ENCODE measurements at places on chromosomes 3 and 15.

DNA sequence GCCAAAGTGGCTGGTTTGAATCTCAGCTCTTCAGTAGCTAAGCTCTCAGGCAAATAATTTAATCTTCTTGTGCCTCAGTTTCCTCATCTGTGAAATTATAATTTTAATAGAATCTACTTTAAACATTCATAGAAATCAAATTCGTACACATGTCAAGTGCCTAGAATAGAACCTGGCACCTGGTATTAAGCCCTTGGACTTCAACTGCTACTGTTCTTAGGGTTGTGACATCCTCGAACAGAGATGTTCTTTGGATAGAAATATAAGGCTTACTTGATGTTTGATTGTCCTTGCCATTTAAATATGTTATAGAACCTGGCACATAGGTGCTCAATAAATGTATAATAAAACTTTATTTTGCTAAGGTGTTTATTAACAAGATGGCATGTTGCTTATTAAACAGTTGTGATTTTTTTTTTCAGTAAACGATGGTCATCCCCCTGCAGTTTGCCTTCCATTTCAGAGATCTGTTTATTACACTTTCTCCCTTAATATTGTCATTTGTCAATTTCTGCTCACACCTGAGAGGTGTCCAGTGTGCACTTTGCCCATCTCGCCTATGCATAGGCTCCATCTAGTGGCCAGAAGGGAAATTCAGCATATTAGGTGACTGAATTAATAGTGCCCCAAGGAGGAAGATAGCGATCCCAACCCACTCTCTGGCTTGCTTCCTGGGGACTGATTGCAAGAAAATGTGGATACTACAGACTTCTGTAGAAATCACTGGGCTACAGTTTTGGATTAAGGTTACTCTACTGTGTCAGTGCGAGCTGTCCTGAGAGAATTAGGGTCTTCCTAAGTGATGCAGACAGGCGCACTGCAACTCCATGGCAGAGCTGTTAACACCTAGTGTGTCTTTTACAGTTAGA is 10.7 kb downstream of the IGF1R start:
- peak; percentile 27 for DNase-seq

- DNase-seq: no peak
Observed at GRCh38 chr3:149547954-149548668, 73.6 kb downstream of the TM4SF4 start.

DNA sequence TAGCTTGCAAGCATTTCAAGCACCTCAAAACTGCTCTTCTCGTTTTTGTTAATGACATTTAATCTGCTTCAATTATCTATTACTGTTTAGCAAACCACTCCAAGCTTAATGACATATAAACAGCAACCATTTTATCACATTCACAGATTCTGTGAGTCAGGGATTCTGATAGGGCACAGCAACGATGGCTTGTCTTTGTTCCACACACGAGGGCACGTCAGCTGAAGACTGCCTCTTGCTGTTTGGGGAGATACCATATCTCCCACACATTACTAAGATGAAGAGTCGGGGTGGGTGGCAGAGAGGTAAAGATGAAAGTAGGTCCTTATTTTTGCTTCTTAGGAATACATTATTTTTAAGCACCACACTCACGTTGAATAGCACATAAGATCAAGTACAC is 19.3 kb downstream of the CPOX start:
- no peak for DNase-seq

- no peak for DNase-seq
Observed at GRCh38 chr3:110542552-110543150, 529.0 kb upstream of the NECTIN3 start.

DNA sequence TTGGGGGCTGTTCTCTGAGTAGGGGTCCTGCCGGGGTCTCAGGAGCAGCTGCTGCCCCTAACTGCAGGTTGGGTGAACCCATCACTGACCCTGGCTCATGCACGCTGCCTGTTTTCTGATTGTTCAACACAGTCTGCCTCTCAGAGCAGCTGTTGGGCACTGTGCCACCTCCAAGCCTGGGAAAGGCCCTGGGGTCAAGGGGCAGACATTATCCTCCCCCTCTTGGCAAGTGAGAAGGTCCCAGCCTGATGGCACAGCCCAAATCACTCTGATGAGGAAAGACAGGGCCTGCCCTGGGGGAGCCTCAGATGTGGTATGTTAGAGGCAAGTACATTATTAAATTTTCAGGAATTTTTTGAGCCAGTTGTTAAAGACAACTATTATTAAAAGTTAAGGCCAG is 14.1 kb upstream of the GNAT1 start:
- DNase-seq: no peak

GRCh38 chr3:150372320-150372719 is 35.8 kb upstream of the TSC22D2 start:
- DNase-seq: no peak

DNA sequence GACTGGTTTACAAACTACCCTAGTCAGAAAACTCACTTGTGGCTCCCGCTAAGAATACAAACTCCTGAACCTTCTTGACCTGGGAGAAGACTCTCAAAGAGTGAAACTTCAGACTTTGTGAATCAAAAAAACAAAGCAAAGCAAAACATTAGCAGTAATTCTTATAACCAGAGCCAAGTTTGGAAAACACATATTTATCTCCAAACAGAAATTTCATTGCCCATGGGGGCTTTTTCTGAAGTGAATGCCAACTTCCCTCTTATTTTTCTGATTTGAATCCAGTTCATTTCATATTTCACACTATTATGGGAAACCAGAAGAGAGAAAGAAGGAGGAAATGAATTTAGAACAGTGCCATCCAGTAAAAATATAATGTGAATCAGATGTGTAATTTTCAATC is 55.7 kb upstream of the ZNF385D start:
- no peak for DNase-seq
